ENCODE measurements at places on chromosomes 16 and 17.

DNA sequence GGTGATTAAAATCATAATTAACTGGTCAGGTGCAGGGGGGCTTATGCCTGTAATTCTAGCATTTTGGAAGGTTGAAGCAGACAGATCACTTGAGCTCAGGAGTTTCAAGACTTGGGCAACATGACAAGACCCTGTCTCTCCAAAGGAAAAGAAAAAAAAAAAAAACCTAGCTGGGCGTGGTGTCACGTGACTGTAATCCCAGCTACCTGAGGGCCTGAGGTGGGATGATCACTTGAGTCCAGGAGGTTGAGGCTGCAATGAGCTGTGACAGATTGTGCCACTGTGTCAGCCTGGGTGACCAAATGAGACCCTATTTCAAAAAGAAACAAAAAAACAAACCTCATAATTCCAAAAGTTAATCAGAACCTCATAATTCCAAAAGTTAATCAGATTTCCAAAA, 505.5 kb downstream of the CDH8 start:
- no peak for DNase-seq

DNA sequence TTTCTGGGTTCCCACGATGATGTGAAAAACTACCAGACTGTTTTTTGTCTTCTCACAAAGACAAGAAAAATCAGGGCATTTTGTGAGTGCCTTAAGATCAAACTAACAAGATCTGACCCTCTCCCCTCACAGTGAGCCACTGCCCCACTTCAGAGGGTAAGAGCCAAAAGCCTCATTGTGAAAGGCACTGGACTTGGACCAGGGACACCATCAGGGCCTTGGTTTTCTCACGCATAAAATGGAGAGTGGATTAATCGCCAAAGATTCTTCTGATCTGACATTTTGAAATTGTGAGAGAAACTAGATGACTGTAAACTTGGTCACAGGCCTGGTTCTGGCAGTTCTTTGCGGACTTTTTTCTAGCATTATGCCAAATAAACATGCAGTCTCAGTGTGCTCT, 21.0 kb upstream of the ENDOV start:
- no peak for DNase-seq

DNA sequence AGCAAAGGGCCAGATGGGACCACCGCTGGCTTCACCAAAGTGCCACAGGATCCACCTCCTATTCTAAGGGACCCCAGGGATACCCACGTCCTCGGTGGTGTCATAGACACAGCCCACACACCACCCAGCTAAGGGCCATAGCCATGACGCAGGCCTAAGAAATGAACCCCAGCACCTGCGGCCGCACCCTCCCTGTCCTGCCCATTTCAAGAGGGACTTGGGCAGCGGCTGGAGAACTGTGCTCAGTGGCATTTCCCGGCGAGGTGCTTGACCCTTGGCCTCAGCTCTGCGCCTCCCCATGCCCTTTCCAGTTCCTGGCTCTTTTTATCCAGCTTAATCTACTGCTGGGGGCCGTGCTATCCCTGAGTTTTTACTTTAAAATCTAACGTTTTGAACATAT, 27.3 kb downstream of the ZNF778 start:
- DNase-seq = no peak

- no peak for DNase-seq
Measured at GRCh38 chr17:76094046-76094445, 9.5 kb downstream of the EXOC7 start.

DNA sequence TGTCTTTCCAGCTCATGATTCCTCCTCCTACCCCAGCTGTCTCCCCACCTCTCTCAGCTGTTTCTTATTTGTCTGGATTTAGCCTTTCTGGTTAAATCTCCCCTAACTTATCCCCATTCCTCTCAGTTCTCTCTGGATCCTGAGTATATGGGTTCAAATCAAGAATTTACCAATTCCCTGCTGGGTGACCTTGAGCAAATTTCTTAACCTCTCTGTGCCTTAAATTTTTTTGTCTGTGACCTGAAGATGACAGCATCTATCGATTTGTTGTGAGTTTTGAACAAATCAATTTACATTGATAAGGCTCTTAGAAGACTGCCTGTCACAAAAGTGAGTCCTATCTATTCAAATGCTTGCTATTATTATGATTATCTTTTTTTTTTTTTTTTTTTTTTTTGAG, 2.0 kb upstream of the KCNG4 start:
- DNase-seq = no peak

- DNase-seq = no peak
Measured at GRCh38 chr16:89688395-89688794, 1.9 kb downstream of the CDK10 start.

GRCh38 chr17:63805591-63805990, 21.6 kb upstream of the PSMC5 start:
- no peak for DNase-seq

DNA sequence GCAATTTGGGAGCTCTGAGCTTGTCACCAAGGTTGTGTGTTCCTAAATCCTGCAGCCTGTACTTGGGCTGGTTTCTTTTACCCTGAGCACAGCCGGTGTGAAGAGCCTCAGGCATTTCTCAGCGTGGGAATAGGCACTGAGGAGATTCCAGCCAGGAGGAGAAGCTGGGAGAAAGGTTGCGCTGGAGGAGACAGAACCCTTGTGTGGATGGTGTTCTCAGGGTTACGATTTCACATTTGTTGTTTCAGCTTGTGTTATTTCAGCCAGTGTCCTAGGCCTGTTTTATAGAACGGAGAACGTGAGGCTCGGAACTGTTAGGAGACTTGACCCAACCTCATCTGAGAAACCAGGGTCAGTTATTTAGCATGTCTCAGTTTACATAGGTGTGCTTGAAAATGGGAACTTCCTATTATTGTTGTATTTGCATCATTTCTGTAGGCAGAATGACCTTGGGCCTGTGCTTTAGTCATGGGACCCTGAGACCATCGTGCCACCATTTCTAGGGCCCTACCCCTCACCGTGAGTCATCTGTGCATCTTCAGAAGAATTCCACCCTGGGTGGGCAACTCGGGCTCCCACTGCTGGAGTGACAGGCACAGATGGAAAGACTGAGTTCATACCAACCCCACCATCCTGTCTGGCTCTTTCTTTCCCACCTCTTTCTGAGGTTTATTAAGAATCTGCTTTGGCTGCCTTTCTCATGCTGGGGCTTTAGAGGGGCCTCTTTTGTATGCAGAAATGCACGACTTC, 134.9 kb downstream of the MSI2 start:
- no peak for DNase-seq

- peak; percentile 76 for DNase-seq
Measured at GRCh38 chr17:48724251-48725003, 1.4 kb downstream of the PRAC2 start.

DNA sequence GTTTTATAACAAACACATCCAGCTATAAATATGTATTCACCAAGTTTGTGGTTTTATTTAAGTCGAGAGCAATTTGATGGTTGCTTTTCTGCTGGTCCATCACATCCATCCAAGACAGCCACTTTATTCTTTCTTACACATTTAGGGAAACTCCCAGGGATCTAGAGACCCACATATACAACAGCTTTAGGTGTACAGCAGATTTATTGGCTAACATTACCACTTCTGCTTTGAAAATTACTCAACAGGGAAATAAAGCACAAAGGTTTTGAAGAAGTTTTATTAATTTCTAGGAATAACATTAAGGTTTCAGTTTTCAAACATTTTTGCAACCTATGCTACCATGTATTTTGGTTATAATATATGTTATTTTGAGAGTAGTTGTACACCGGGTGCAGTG, 6.9 kb downstream of the ERCC4 start:
- DNase-seq = no peak

DNA sequence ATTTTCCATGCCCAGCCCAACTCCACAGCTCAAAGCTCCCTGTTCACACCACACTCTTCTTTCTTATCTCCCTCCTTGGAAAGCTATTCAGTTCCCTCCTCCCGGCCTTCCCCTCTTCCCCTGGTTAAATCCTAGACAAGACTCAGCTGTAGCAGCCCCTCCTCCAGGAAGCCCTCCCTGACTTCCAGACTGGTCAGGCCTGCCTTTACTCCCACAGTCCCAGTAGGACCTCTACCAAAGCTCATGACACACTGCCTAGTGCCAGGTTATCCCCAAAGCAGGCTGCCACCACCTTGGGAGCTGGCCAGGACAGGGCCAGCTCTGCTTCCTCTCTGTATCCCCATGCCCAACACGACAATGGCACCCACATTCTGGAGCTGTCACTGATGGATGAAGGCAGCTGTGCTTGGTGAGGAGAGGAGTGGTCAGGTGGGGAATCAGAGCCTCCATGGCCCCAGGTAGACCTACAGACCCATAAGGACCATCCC, 50.0 kb downstream of the BEAN1 start:
- no peak for DNase-seq

DNA sequence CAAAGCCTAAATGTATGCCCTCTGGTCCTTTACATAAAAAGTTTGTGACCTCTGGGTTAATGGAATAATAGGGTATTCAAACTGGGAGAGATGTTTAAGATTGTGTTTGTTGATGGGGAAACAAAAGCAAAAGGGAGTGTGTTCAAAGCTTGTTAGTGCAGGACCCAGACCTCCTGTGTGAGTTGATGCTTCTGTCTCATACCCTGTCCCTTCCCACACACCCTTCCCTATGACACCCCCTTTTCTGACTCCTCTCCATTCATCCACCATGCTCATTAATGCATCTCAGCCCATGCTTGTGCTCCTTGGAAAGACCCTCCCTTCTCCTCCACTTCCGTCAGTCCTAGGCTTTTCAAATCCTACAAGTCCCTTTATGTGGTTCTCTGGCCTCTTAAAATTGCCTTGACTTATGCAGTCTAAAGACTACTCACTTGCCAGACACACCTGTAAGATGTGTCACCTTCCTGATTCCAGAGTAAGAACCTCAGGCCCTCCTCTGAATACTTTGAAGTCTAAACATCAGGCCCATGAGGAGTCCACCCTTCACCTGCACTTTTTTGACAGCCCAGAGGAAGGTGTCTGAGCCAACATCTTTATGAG, 128.0 kb upstream of the CACNG5 start:
- no peak for DNase-seq

Data from NCI-H2081 (cell line).